Neural progenitor cell (in vitro differentiated cells): ENCODE measurements at places on chromosomes 4 and X. TPM values are rescaled to one million over a fixed set of nuclear protein-coding genes. Genes with fewer than 3 reads are reported as not detected.

Gene LRP2BP
- 0.69 and 1.3 TPM in 2 replicates for total RNA-seq

Gene MAGEA2
- not detected in 2 replicates for total RNA-seq

Gene F8
- total RNA-seq, result 4.8 and 9.8 TPM in 2 replicates

Gene STS
- total RNA-seq, result 0.97 and 1.1 TPM in 2 replicates

Gene VGLL1
- total RNA-seq, result not detected in 2 replicates
